ENCODE measurements at places on chromosomes 3 and 15.

DNA sequence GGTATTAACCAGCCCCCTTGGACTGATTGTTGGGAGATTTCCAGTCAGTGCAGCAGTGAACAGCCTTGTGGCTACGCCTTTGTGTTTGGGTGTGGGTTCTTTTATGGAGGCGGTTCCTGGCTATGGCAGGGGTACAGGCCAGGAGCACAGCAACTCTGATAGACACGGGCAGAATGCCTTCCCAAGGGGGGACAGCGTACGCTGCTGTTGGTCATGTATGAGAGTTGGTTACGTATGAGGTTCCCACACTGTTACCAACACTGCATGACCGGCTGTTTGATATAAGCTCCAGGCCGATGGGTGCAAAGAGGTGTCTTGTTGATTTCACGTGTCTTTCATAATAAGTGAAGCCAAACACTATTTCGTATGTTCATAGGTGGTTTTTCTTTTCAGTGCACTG is 187.8 kb downstream of the NSMCE3 start:
- no peak overlapping the region for H3K27ac ChIP-seq
- no peaks in the 10 kb centered on the region for H3K36me3 ChIP-seq
- no peak for DNase-seq
- no peaks in the 10 kb centered on the region for H3K4me1 ChIP-seq
- H3K4me3 ChIP-seq: no peak overlapping the region

DNA sequence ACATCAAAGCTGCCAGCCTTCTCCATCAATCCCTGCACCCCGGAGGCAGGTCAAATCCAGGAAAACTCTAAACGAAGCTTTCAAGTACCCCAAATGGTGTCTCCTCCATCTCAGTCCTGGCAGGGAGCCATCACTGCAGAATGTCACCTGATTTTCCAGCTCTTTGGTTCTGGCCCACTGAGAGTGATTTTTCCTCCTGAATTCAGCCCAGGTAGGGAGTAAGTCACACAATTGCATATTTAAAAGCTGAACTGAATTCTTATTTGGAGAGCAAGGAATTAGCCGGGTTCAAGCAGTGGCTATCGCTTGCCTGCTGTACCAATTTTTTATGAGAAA is 5.3 kb downstream of the RFTN1 start:
- peaks cover 3% of the 10 kb centered on the region for H3K27me3 ChIP-seq
- no peak overlapping the region for H3K4me3 ChIP-seq
- peaks cover 15% of the 10 kb centered on the region for H3K4me1 ChIP-seq
- no peak for DNase-seq

DNA sequence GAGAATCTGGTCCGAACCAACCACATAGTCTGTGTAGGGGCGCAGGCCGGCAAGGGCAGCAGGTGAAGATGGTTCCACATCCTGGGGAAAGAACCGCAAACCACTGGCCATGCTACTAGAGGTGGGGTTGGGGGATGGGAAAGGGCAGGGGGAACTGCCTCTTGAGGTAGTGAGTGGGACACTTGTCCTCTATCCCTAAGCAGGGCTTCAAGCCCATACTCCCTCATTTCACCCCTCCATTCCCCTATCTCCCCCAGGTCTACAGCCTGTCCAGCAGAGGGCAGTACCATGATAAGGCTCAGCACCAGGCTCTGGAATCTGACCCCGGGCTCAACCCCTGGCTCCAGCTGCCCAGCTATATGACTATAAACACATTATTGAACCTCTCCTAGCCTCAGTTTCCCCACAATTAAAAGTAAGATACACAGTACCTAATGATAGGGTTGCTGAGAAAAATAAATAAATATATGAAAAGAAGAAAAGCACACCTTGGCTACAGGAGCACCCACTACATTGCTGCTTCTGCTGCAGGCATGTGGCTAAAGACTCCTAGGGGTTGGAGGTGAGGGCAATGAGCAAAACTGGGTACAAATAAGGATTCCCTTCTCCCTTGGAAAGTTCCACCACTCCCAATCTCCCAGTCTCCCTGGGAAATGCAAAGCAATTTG is 6.3 kb downstream of the GORASP1 start:
- no peak overlapping the region for H3K4me3 ChIP-seq
- no peaks in the 10 kb centered on the region for H3K27me3 ChIP-seq
- no peak overlapping the region for H3K27ac ChIP-seq
- H3K4me1 ChIP-seq: peaks cover 23% of the 10 kb centered on the region
- DNase-seq: no peak

DNA sequence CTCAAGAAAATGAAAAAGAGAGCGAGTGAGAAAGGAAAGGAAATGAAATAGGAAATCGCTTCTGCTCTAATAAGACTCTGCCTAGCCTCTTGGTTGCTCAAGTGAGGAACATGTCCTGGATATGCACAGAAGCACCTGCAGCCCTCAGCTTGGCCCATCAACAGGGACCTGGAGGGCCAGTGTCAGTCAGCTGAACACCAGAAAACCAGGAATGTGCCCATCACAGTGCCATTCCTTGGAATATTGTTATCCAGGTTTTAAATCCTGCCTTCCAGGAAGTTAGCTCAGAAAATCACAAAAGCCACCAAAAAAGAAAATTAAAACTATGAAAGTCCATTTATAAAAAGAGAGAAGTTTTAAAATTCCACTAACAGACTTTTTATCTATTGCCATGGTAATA is 173.4 kb upstream of the TPM1 start:
- no peak overlapping the region for H3K27ac ChIP-seq
- H3K4me1 ChIP-seq: no peaks in the 10 kb centered on the region
- H3K4me3 ChIP-seq: no peak overlapping the region
- DNase-seq: no peak
- H3K27me3 ChIP-seq: no peaks in the 10 kb centered on the region

DNA sequence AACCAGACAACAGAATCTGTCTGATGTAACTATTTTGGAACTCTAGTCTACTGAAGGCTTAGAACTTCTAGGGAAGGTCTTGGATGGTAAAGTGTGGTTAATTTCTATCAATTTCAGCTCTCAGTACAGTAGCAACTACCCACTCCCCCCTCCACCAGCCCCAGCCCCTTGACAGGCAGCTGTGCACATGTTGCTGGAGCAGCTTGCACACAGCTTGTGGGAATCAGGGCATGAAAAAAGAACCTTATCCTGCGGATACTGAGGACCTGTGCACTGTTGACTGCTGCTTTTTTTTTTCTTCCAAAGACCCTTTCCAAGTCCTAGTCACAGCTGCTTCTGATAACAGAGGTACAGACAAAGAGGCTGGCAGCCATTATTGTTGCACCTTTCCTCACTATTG is 81.5 kb upstream of the UBP1 start:
- H3K36me3 ChIP-seq: peaks cover 7% of the 10 kb centered on the region
- no peaks in the 10 kb centered on the region for H3K4me1 ChIP-seq
- no peaks in the 10 kb centered on the region for H3K27me3 ChIP-seq
- no peak overlapping the region for H3K4me3 ChIP-seq
- H3K27ac ChIP-seq: no peak overlapping the region

- DNase-seq: peak; percentile 69
- no peak overlapping the region for H3K4me3 ChIP-seq
- no peaks in the 10 kb centered on the region for H3K27me3 ChIP-seq
Measured at GRCh38 chr3:77328690-77329089, 288.8 kb downstream of the ROBO2 start.

DNA sequence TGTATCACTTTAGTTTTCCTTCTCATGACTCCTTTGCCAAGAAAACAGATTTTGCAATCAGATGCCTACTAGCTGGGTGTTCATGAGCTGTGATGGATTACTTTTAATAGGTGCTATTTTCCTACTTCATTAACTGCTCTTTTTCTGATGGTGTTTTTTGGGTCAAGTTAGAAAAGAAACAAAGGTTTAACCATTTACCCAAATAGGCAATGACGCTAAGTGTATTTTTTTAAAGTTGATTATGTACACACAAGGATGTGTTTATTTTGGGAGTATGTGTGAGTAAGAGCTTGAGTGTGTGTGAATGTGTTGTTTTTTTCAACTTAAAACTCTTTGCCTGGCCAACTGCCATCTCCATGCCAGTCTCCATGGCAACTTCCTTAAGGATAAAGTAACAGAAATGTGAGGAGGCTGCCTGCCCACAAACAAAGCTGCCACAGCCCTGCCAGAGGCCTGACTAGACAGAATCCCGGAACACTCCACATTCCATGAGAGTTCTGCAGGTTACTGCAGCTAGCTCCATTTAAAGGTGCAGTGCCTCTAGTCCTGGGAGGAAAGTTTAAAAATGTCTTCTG is 215.6 kb upstream of the RBMS3 start:
- peak overlapping the region; percentile 53 for H3K27ac ChIP-seq
- DNase-seq: peak; percentile 89
- H3K27me3 ChIP-seq: no peaks in the 10 kb centered on the region
- no peaks in the 10 kb centered on the region for H3K36me3 ChIP-seq
- H3K4me1 ChIP-seq: peaks cover 3% of the 10 kb centered on the region

GRCh38 chr3:25695731-25696420 is 31.2 kb upstream of the TOP2B start:
- no peak overlapping the region for H3K27ac ChIP-seq
- H3K4me3 ChIP-seq: no peak overlapping the region
- peaks cover 2% of the 10 kb centered on the region for H3K4me1 ChIP-seq

DNA sequence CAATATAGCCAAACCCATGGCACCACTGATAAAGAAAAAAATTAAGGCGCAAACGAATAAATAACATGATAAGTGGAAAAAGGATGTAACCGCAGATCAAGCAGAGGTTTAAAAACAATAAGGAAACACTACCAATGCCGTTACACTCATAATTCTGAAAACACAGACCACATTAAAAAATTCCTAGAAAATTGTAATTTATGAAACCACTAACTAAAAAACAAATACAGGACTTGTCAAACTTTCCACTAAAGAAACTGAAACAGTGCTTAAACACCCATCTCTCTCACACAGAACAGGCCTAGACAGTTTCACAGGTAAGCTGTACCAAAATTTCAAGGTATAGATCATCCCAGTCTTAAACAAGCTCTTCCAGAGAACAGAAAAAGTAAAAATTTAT is 28.4 kb downstream of the PCSK6 start:
- no peaks in the 10 kb centered on the region for H3K36me3 ChIP-seq
- H3K27ac ChIP-seq: no peak overlapping the region
- no peak for DNase-seq
- H3K4me3 ChIP-seq: no peak overlapping the region

GRCh38 chr15:55526559-55527036 is 18.6 kb upstream of the DNAAF4 start:
- DNase-seq: no peak
- H3K4me1 ChIP-seq: no peaks in the 10 kb centered on the region
- H3K27me3 ChIP-seq: no peaks in the 10 kb centered on the region
- H3K27ac ChIP-seq: no peak overlapping the region
- H3K36me3 ChIP-seq: no peaks in the 10 kb centered on the region

- no peaks in the 10 kb centered on the region for H3K36me3 ChIP-seq
- no peak overlapping the region for H3K27ac ChIP-seq
- H3K4me1 ChIP-seq: no peaks in the 10 kb centered on the region
- no peak overlapping the region for H3K4me3 ChIP-seq
- no peaks in the 10 kb centered on the region for H3K27me3 ChIP-seq
- DNase-seq: no peak
Measured at GRCh38 chr3:65004795-65005295, 317.0 kb upstream of the ADAMTS9 start.

DNA sequence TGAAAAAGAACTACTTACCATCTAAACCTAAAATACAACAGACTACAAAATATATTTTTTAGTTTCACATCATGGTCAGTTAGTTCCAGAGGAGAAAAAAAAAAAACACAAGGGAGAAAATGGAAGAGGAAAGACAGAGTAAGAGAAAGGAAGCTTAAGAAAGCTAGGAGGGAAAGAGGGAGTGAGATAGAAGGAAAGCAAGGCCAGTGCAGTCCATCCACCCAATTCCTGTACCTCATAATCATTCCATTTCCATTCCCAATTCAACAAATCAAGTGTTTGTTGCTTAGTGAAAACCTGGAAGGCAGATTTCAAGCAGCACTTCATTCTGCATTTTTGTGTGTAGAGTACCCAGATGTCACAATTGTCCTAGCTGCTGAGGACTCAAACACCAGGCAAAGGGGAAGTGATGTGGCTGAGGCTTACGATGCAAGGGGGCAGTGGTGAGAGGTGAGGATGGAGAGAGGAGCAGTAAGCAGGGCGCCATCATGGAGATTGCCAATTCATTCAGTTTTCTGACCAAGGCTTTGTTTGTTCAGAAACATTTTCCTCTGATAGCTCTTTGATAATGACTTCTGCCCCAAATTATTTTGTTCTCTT is 83.6 kb upstream of the GSK3B start:
- peak overlapping the region; percentile 9 for H3K27ac ChIP-seq
- H3K27me3 ChIP-seq: no peaks in the 10 kb centered on the region
- H3K4me1 ChIP-seq: peaks cover 13% of the 10 kb centered on the region
- H3K4me3 ChIP-seq: no peak overlapping the region

GRCh38 chr15:74146277-74146800 is 16.0 kb downstream of the ISLR2 start:
- H3K4me1 ChIP-seq: no peaks in the 10 kb centered on the region
- no peak overlapping the region for H3K4me3 ChIP-seq
- no peaks in the 10 kb centered on the region for H3K27me3 ChIP-seq
- no peaks in the 10 kb centered on the region for H3K36me3 ChIP-seq
- no peak for DNase-seq
- no peak overlapping the region for H3K27ac ChIP-seq

DNA sequence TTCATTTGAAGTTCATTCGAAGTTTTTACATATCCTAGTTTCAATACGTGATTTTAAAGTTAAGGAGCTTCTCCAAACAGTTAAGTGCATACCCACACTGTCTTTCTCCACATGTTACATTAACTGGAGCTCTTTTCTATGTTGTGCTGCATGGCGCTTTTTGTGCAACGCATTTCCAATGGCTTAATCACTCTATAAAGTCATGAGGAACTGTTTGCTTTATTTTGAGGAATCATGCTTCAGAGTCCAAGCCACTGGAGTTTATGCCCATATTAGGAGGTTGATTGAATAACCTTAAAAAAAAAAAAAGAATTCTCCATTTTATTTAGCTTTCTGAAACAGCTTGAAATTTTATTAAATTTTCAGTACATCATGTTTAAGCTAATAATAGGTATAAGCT is 109.4 kb upstream of the MBNL1 start:
- no peaks in the 10 kb centered on the region for H3K36me3 ChIP-seq
- H3K4me3 ChIP-seq: no peak overlapping the region
- DNase-seq: no peak
- H3K27ac ChIP-seq: no peak overlapping the region
- no peaks in the 10 kb centered on the region for H3K27me3 ChIP-seq

DNA sequence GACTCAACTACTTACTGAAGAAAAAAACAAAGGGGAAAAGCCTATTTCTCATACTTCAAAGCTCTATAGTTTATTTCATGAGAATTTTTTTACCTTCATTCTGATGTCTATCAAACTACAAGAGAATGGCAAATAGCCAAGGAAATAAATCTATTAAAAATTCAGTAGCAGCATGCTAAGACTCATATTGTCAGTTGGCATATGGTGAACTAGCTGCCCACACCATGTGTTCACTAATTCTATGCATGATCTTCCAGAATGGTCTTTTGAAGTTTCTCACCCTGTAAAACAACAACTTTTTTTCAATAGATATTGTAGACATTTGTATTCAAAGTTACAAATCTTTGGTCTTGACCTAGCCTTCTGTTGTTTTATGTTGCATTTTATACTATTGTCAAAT is 386.2 kb downstream of the RSL24D1 start:
- H3K36me3 ChIP-seq: no peaks in the 10 kb centered on the region
- no peak overlapping the region for H3K4me3 ChIP-seq
- no peak overlapping the region for H3K27ac ChIP-seq
- H3K4me1 ChIP-seq: no peaks in the 10 kb centered on the region
- no peak for DNase-seq

Data from muscle of leg (tissue), 16 donors.